ENCODE measurements at places on chromosomes 12 and 14. TPM values are rescaled to one million over a fixed set of nuclear protein-coding genes. Genes with fewer than 3 reads are reported as not detected.

GRCh38 chr14:92437729-92438285 is 75.8 kb upstream of the RIN3 start:
- peak; percentile 3 for DNase-seq

- no peak for DNase-seq
Observed at GRCh38 chr12:68477261-68477772, 133.4 kb upstream of the RAP1B start.

APAF1 gene
- 23.4 TPM for total RNA-seq

GRCh38 chr14:72775923-72776554 is 117.9 kb downstream of the DPF3 start:
- DNase-seq = no peak

- DNase-seq = no peak
Observed at GRCh38 chr12:92502417-92503028, 200.3 kb upstream of the PLEKHG7 start.

DNA sequence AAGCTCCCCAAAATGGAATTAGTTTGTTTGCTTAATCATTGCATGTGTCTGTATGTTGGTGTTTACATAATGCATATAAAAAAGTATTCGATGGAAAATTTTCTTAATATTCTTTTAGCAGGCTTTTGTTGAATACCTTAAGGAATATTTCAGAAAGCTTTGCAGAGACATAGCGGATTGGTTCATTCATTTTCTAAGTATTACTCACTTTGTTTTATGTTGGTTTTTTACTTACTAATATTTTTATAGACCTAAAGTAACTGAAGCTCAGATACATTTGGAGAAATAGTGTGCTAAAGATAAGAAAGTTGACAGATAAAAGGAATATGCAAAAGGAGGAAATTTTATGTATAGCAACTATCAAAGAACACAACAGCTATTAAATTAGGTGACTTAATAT is 191.0 kb downstream of the ERC1 start:
- no peak for DNase-seq

DNA sequence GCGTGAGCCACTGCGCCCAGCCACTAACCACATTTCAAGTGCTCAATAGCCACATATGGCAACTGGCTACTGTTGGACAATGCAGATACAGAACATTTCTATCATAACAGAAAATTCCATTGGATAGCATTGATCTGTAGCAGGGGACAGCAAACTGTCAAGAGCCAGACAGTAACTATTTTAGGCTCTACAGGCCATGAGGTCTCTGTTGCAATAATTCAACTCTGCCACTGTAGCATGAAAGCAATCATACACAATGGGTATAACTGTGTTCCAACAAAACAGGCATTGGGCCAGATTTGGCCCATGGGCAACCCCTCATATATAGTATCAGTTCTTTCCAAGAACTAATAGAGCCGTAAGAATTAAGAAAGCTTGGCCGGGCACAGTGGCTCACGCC is 8.0 kb downstream of the CSRNP2 start:
- DNase-seq = no peak

IL31 gene
- not detected for total RNA-seq

TRPV4 gene
- total RNA-seq = 4.5 TPM

- peak; percentile 51 for DNase-seq
Observed at GRCh38 chr12:130497991-130498390, 160.3 kb downstream of the PIWIL1 start.

DNA sequence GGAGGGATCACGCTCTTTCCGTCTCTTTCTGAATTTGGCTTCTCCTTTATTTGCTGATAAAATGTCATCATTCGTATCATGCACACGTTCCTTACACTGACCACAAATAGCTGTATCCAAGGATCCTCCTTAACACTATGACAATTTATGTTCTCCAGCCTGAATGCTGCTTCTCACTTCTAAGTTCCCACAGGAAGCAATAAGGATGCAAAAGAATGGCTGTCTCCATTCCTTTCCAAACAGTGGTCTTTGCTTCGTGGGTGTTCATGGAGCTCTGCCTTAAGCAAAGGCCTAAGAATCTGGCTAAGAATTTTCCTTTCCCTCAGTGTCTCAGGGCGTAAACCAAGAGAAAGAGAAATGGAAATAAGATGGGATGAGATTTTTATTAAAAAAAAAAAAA is 200.2 kb downstream of the ITPR2 start:
- no peak for DNase-seq

GRCh38 chr14:22311636-22312035 is 277.4 kb downstream of the DAD1 start:
- no peak for DNase-seq

MGP gene
- total RNA-seq = 472 TPM

IRAK3 gene
- 44.6 TPM for total RNA-seq

GRCh38 chr14:61751475-61751989 is 10.7 kb upstream of the SNAPC1 start:
- no peak for DNase-seq

DHRS2 gene
- 0.61 TPM for total RNA-seq

KLRC2 gene
- 2.8 TPM for total RNA-seq

GABARAPL1 gene
- total RNA-seq = 114 TPM

KRT77 gene
- not detected for total RNA-seq

GRCh38 chr12:59119676-59120075 is 199.4 kb upstream of the LRIG3 start:
- DNase-seq = no peak

MDGA2 gene
- total RNA-seq = not detected

LIN7A gene
- total RNA-seq = 18.9 TPM

RDH12 gene
- total RNA-seq = 0.20 TPM

GRCh38 chr12:130829391-130830245 is 9.4 kb downstream of the STX2 start:
- no peak for DNase-seq

- DNase-seq = no peak
Observed at GRCh38 chr14:101543814-101544213, 17.5 kb upstream of the DIO3 start.

KRT4 gene
- 6.8 TPM for total RNA-seq

BMP4 gene
- total RNA-seq = 12.3 TPM

DNA sequence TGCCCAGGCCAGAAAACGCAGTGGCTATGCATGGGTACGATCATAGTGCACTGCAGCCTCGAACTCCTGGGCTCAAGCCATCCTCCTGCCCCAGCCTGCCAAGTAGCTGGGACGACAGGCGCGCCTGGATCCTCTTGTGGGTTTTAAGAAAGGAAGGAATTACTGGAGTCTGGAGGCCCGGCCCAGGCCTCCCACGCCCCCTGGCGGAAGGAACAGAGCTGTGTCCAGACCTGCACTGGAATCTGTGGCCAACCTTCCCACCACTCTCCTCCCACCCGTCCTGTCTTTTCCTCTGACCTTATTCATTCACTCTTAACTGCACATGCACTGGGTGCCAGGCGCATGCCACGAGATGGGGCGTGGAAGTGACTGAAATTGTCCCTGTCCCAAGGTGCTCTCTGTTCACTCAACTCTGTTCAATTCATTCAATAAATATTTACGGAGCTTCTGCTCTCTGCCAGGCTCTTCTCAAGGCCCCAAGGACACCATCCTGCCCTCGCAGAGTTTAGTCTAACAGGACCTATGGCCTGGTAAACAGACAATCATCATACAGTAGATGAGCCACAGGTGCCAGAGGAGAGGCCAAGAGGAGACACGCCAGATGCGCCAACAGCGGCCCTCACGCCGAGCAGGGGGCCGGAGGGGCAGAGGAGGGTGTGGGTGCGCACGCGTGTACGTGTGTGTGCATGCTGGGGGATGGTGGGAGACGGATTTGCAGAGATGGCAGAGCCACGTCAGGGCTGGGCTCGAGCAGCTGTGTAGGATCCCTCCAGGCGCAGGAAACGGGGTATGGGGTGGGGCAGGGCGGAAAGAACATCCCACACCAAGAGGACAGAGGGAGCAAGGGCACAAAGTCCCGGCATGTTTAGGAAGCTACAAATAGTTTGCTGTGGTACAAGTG is 13.7 kb upstream of the TMEM106C start:
- DNase-seq = peak; percentile 91

DNA sequence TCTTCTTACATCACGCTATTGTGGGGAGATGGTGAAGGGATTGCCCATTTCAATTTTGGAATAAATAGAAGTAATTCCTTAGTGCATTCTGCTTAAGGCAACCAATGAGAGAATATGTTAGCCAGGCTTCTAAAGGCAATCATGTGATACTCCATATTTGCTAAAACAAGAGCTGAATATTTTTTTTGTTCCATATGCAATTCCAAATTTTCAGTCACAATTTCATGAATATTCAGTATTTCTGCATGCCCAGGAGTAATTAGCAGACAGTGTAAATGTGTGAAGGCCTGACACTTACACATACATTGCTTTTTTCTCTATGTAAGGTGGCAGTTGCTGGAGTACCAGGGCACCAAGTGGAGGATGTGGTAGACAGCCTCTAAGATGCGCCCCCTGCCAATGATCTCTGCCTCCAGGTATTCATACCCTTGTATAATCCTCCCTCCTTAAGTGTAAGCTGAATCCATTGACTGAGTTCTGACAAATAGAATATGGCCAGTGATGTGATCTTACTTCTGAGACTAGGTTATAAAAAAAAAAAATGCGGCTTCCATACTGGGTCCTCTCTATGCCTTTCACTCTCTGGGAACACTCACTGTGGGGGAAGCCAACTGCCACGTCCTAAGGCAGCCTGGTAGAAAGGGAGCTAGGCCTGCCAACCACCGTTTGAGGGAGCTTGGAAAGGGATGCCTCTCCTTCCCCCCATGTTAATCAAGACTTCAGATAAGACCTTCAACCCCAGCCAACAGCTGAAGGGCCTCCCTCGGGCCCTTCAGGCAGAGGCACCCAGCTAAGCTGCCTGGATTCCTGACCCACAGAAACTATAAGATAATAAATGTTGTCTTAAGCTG is 62.7 kb upstream of the PTGR2 start:
- DNase-seq = no peak

DNA sequence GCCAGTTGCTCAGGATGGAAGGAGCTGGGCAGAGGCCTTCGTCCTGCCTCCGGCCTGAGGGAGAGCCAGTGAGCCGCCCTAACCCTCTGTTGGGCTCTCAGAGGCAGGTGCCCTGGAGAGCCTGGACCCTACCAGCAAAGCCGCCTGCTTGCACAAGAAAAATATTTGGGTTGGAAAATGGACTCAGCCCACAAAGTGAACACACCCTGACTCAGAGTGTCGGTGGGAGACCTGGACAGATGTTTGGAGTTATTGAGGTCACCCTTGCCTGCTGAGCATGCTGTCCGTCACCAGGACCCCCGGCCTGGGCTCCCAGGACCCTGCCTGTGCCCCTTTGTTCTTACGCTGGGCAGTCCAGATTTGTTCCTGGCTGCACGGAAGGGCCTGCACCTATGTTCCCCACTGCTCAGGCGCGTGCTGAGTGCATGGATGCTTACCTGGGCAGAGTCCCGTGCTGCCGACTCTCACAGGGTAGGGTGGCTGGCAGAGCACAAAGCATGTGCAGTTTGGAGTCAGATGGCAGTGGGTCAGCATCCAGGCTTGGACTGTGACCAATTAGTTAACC is 22.4 kb downstream of the FAM181A start:
- no peak for DNase-seq

DNA sequence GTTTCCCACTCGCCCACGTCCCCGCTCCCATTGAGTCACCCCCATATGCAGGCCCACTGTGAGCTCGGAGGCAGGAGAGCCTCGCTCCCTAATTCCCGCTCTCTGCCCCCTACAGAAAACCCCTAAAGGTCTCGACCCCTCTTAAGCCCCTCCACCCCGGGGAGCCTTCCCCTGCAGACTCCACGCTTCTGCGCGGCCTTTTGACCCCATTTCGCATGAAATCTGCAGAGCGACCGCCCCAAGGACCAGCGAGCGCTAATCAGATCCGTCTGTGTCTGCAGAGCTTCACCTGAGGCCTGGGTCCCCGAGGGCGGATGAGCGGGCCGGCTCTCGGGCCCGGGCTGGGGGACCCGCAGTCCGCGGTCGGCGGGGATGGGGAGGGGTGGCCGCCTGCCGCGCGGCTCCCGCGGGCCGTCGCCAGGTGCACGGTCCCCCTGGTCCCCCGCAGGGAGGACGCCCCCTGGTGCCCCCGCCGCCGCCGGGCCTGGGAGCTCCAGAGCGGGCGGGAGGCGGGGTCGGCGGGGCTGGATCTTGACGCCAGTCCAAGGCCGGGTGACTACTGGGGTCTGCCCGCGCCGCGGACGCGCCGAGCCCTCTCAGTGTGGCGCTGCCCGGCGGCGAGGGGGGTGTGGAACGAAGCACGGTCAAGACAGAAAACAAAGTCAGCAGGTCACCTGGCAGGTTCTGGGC is 10.1 kb downstream of the BMP4 start:
- DNase-seq = peak; percentile 67

DNA sequence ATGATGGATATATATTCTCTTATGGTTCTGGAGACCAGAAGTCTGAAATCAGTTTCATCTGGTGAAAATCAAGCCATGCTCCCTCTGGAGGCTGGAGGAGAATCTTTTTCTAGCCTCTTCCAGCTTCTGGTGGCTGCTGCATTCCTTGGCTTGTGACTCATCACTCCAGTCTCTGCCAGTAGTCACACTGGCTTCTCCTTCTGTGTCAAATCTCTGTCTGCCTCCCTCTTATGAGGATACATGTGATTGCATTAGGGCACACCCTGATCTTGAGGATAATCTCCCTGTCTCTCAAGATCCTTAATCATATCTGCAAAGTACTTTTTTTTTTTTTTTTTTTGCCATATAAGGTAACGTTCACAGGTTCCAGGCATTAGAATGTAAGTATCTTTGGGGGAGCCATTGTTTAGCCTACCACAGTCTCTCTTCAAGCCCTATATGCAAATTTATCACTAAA is 17.7 kb downstream of the DNAL1 start:
- DNase-seq = no peak

ANGEL1 gene
- 24.1 TPM for total RNA-seq

All from upper lobe of right lung (tissue), 1 donor.